Chondrocyte (in vitro differentiated cells): ENCODE measurements at places on chromosomes 3 and 15. TPM values are rescaled to one million over a fixed set of nuclear protein-coding genes. Genes with fewer than 3 reads are reported as not detected.

GOLGA6L4 gene
- 3.4 to 6.8 TPM (median 6.2 TPM) in 3 replicates for total RNA-seq

ZBED2 gene
- not detected in 3 replicates for total RNA-seq

FRMD5 gene
- 0.31 to 1.6 TPM (median 1.5 TPM) in 3 replicates for total RNA-seq

HTR3E gene
- not detected in 3 replicates for total RNA-seq
